Mammary epithelial cell (primary cell): ENCODE measurements at places on chromosomes 13 and 19. TPM values are rescaled to one million over a fixed set of nuclear protein-coding genes. Genes with fewer than 3 reads are reported as not detected.

The STOML3 gene
- total RNA-seq = not detected in 2 replicates

The ADAMTS10 gene
- total RNA-seq = not detected in 2 replicates

DNA sequence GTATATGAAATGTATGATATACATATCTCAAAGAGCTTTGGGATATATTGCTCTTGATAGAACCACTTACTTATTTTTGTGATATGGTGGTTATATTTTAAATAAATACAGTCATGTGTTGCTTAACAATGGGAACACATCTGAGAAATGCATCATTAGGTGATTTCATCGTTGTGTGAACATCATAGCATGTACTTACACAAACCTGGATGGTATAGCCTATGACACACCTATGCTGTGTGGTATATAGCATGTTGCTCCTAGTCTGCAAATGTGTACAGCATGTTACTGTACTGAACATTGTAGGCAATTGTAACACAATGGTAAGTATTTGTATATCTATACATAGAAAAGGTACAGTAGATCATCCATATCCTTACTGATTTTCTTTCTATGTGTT is 7.7 kb downstream of the RB1 start:
- no peak for DNase-seq

GRCh38 chr13:73940098-73940497 is 194.1 kb downstream of the KLF12 start:
- DNase-seq = no peak

The ANKLE1 gene
- 0.50 TPM for total RNA-seq

DNA sequence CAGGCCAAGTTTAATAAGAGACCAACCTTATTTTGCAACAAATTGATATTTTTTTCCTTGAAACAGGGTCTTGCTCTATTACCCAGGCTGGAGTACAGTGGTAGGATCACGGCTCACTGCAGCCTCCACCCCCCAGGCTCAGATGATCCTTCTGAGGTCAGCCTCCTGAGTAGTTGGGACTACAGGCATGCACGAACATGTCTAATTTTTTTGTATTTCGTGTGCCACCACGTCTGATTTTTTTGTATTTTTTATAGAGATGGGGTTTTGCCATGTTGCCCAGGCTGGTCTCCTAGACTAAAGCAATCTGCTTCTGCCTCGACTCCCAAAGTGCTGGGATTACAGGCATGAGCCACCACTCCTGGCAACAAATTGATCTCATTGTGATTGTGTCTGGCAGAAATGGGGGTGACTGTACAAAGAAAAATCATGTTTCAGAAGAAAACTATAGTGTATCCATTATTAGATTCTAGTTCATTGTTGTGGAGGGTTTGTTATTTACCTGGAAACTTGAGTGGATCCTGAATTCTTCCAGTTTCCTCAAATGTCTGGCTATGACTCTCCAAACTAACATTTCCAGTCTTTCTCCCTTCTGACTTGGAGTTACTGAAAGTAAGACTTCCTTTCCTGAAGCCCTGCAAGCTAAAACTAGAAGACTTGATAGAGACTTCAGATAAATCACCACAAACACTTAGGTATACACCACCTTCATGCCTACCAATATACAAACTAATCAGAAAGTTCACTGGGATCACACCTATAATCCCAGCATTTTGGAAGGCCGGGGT is 17.3 kb upstream of the AKT2 start:
- peak; percentile 67 for DNase-seq

DNA sequence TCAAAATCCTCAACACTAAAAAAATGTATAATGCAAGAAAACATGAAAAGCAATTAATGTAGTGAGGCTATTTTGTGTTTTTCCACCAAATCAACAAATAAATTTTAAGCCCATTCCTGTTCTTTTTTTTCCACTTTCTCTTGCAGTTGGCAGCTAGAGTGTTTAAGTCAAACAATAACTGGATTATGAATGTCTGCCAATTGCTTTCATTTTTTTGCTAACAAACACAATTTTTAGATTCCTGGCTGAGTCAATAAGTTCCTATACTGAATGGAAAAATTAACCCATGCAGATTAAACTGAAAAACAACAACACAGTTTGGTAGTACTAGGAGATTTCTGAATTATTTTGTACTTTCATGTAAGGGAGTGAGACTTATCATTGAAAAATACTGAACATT is 232.4 kb downstream of the SLITRK5 start:
- DNase-seq = no peak

The PRTN3 gene
- total RNA-seq = not detected
